ENCODE measurements at places on chromosomes 6 and 20. TPM values are rescaled to one million over a fixed set of nuclear protein-coding genes. Genes with fewer than 3 reads are reported as not detected.

The GMPR gene
- 3.5 TPM for total RNA-seq

The NOL7 gene
- total RNA-seq = 64.5 TPM

The SIM1 gene
- not detected for total RNA-seq

The OR12D3 gene
- not detected for total RNA-seq

The PFDN4 gene
- total RNA-seq = 47.6 TPM

The KCNK5 gene
- total RNA-seq = 1.3 TPM

The RNF144B gene
- total RNA-seq = 0.33 TPM

The LIN28B gene
- 1.3 TPM for total RNA-seq

The VSTM2L gene
- total RNA-seq = 19.8 TPM

The KCNQ5 gene
- 1.4 TPM for total RNA-seq

The ERVFRD-1 gene
- total RNA-seq = not detected

The POLR1C gene
- 40.0 TPM for total RNA-seq

The SLC22A1 gene
- total RNA-seq = 2.4 TPM

The CD109 gene
- total RNA-seq = 81.2 TPM
